ENCODE measurements at places on chromosomes 3 and 15.

GRCh38 chr3:2653706-2654105 lies 456.5 kb downstream of the IL5RA start:
- no peak for DNase-seq

- DNase-seq, result no peak
These were observed 202.6 kb downstream of the TIGIT start for GRCh38 chr3:114496466-114496865.

GRCh38 chr15:85554852-85555521 lies 174.6 kb downstream of the AKAP13 start:
- DNase-seq, result no peak

DNA sequence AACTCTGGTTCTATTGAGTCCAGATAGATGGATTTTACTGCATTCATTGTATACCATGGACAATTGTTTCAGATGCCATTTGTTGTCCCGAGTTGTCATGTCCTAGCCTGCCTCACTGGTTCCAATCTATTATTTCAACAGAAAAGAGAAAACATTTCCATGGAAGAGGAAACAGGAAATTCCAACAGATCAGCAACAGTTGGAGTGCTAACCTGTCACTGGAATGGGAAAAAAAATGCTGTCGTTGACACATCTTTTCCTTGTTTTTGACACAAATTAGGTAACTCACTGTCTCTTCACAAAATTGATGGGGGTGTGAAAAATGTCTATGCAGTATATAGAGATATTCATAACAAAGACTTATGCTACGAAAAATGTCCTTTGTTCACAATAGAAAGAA lies 432.0 kb upstream of the TBL1XR1 start:
- no peak for DNase-seq

- DNase-seq, result no peak
These were observed 11.5 kb downstream of the HGD start for GRCh38 chr3:120670576-120670975.

- DNase-seq, result no peak
These were observed 353.7 kb downstream of the RSL24D1 start for GRCh38 chr15:54843006-54843405.

DNA sequence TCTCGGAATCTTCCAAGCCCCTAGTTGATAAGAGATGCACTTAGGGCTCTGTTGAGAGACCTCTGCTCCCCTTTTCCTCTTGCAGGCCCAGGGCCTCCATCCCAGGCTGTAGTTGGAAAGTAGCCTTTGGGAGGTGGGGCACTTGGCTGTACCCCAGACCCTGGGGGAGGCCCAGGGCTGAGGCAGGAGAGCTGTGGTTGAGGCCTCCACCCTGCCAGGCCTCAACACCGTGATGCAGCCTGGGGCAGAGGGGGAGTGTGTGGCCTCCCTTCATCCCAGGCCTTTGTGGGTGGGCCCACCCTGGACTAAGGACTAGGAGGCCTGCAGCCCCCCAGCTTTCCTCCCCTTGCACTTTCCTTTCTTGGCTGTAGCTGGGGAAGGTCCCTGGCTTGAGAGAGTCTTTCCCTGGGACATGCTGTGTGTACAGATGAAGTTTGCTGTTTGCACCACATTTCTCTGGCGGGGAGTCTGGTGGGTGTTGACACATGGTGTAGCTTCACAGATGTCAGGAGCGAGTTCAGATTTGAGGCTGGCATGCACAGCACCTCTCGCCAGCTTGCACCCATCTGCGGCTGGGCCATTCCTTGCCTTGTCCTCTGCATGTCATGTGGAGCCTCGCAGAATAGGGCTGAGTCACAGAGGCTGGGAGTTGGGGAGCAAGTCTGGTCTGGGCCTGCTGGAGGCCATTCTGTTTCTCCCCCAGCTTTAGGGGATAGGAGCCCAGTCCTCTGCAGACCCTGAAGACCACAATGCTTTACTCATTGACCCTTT lies 13.7 kb downstream of the PLEKHO2 start:
- DNase-seq, result no peak

DNA sequence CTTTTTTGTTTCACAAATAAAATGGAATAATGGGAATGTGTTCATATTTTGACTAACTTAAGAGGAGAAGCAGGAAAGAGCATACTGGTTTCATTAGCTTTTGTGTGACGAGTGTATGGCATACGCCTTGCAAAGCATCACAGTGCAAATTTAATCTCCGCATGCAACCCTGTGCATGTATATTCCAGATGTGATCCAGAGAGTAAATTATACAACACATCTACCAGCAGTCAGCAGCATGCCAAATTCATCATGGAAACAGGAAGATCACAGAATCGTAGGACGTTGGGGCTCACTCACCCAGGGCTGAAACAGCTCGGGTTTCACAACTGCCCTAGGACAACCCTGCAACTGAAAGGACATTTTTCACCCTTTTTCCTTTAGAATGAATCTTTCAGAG lies 53.4 kb downstream of the ADAMTS9 start:
- DNase-seq, result no peak

DNA sequence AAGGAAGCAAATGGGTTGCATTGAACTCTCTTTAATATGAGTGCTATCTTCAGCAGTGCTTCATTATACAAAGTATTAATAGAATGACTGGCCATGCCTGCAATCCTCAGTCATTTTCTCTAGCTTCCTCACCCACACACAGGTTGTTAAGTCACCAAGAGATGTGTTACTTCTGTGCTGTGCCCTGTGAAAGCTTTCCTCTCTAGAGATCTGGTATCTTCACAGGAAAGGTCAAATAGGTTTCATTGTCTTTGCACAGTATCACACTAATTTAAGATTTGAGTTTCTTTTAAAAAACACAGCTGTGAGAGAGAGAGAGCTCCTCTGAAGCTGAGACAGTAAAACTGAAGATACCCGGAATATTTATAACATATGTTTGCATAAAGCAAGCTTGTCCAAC lies 278.6 kb downstream of the CNTN4 start:
- DNase-seq, result no peak

GRCh38 chr3:58478781-58479180 lies 13.1 kb upstream of the KCTD6 start:
- DNase-seq, result no peak

DNA sequence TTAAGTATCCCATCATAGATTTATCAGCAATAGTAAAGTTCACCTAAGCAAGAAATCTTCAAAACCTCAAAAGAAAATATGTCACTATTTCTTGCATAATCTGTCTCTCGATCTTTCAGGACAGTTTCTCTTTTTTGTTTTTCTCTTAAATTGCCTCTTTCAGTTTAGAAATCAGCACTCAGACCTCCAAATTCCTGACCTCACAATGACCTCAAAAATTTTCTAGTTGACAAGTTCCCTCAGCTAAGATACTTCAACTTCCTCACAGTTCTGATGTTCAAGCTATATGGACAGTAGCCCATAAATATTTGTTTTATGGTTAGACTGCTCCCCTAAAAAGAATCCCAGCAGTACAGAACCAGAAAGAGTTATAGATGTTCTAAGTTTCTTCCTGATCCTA lies 24.1 kb downstream of the SLC24A5 start:
- no peak for DNase-seq

GRCh38 chr15:98731712-98732450 lies 83.5 kb downstream of the IGF1R start:
- DNase-seq, result no peak

GRCh38 chr15:27538325-27538724 lies 560.8 kb downstream of the OCA2 start:
- DNase-seq, result no peak
